ENCODE measurements at places on chromosomes 6 and 20. TPM values are rescaled to one million over a fixed set of nuclear protein-coding genes. Genes with fewer than 3 reads are reported as not detected.

- no peaks in the 10 kb centered on the region for H3K27me3 ChIP-seq
- H3K4me3 ChIP-seq: no peak overlapping the region
- peaks cover 16% of the 10 kb centered on the region for H3K36me3 ChIP-seq
- H3K4me1 ChIP-seq: no peaks in the 10 kb centered on the region
- DNase-seq: no peak
- no peak overlapping the region for H3K27ac ChIP-seq
These were observed 14.9 kb upstream of the BLOC1S5 start for GRCh38 chr6:8079126-8079525.

GRCh38 chr20:40945754-40946450 lies 82.7 kb upstream of the TOP1 start:
- H3K36me3 ChIP-seq: no peaks in the 10 kb centered on the region
- no peaks in the 10 kb centered on the region for H3K4me1 ChIP-seq
- H3K4me3 ChIP-seq: no peak overlapping the region
- DNase-seq: no peak
- H3K27ac ChIP-seq: no peak overlapping the region

DNA sequence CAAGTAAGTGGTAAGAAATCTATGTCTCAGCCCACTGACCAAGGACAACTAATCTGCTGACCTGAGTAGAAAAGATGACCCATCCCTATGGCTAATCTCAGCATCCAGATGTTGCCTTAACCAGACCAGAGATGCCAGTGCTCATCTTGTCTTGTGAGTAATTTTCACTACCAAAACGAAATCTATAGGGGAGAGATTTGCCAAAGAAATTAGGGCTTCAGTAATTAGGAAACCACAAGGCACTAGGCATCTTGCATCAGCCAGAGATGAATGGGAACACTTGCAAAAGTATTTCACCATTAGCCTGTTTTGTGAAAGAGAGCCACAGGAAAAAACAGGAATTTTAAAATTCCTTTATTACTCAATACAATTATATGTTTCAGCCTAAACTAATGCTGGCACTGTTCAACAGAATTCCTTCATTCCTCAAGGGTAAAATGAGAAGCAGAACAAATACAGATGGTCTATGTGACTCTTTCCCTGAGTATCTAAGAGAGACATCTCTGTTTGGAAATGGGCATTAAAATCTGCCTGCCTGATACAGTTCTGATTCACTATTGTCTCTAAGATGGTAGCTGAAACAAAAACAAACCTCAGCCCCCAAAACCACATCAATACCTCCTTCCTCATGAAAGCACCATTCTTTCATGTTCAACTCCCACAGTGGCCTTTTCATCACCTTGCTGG lies 87.8 kb downstream of the GMDS start:
- peak; percentile 4 for DNase-seq
- H3K27me3 ChIP-seq: no peaks in the 10 kb centered on the region
- H3K27ac ChIP-seq: no peak overlapping the region
- no peaks in the 10 kb centered on the region for H3K36me3 ChIP-seq
- no peak overlapping the region for H3K4me3 ChIP-seq
- H3K4me1 ChIP-seq: peaks cover 12% of the 10 kb centered on the region

DNA sequence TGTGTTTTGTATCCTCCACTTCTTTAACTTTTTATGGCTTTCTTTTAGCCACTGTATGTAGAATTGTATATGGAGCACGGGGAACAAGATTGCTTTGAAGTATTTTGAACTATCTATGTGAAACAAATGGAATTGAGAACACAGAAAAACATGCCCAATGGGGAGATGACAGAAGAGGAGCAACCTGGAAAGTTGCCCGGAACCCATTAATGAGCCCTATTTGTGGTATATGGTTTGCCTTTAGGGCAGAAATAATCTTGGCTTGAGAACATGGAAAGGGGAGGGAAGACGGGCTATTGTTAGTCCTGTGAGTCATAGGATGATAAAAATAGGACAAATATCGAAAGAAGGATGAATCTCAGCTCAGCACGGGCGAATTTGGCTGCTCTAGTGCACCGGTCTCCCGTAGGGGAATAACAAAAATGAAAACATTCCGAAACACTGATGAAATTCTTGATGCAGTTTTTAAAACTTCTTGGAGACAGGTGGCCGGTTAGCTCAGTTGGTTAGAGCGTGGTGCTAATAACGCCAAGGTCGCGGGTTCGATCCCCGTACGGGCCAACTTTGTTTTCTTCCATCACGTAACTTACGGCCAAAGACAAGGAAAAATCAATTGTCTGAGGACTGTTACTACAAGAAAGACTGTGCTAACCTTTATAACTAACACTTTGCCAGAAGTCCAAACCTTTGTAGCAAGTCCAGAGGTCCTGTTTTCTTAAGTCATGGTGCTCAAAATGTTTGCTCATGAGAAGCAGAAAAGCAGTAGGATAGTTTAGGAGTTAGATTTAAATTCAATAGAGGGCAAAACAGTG lies 15.7 kb downstream of the HMGN4 start:
- H3K4me1 ChIP-seq: peaks cover 20% of the 10 kb centered on the region
- peak; percentile 84 for DNase-seq
- H3K4me3 ChIP-seq: peak overlapping the region; percentile 96
- H3K36me3 ChIP-seq: no peaks in the 10 kb centered on the region
- H3K27ac ChIP-seq: peak overlapping the region; percentile 47
- H3K27me3 ChIP-seq: no peaks in the 10 kb centered on the region

GRCh38 chr20:41734506-41734945 lies 116.3 kb upstream of the CHD6 start:
- no peak for DNase-seq
- no peak overlapping the region for H3K27ac ChIP-seq
- H3K4me1 ChIP-seq: no peaks in the 10 kb centered on the region
- H3K4me3 ChIP-seq: no peak overlapping the region
- no peaks in the 10 kb centered on the region for H3K36me3 ChIP-seq

BPIFB2 gene
- not detected for total RNA-seq

GRCh38 chr6:126475449-126475848 lies 135.5 kb downstream of the CENPW start:
- DNase-seq: no peak
- H3K4me3 ChIP-seq: no peak overlapping the region
- no peaks in the 10 kb centered on the region for H3K4me1 ChIP-seq

PTGIS gene
- not detected for total RNA-seq

DNA sequence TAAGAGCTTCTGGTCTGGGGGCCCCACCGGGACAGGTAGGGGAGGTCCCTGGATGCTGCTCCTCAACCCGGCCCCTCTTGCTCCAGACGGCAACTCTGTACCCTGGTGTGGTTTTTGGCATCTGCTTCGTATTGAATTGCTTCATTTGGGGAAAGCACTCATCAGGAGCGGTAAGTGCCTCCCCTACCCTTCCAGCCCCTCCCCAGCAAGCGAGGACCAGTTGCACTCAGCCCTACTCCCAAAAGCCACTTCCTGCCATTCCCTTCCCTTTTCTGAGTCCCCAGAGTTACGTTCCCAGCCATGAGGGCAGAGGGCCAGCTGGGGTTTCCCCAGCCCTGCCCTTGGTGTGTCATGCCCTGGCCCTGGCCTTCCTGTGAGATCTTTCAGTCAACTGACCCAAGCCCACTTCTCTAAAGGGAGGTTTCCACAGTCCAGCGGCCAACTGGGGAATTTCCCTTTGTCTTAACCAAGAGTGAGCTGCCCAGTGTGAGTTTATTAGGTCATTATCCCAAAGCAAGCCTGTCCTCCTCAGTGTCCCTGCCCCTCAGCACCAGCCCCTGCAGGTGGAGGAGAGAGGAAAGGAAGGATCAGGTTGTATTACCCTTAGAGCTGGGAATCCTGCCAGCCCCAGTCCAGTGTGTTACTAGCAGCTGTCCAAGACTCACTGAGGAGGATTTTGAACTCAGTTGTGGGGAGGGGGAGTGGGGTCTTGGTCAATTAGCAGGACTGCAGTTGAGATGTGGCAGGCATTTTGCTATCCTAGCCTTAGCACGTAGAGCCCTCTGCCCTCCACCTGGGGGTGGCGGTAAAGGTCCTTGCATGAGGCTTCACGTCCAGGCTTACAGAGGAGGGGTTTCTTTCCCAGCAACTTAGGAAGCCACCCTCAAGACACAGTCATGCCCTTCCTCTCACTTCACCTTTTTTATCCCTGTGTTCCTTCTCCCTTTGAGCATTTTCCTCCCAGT lies 45.8 kb downstream of the TM9SF4 start:
- no peaks in the 10 kb centered on the region for H3K27me3 ChIP-seq
- H3K27ac ChIP-seq: no peak overlapping the region
- no peak for DNase-seq
- no peak overlapping the region for H3K4me3 ChIP-seq
- peaks cover 52% of the 10 kb centered on the region for H3K36me3 ChIP-seq

DNA sequence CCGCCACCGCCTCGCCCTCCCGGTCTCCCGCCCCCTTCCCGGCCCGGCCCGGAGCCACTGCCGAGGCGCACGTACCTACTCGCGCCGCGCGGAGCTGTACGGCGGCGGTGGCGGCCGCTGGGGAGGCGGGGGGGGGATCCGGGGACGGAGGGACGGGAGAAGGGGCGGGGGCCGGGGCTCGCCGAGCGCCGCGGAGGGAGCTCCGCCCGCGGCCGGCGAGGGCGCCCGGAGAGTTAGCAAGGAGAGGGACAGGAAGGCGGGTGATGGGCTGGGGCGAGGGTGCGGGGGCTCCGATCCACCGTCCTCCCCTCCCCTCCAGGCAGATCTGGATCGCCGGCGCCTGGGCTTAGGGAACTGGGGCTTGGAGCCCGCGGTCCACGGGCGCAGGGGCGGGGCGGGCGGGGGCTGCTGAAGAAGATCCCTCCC lies 548 bp upstream of the TMEM74B start:
- peaks cover 9% of the 10 kb centered on the region for H3K4me1 ChIP-seq
- no peak overlapping the region for H3K27ac ChIP-seq
- no peaks in the 10 kb centered on the region for H3K36me3 ChIP-seq
- DNase-seq: no peak
- no peak overlapping the region for H3K4me3 ChIP-seq

DNA sequence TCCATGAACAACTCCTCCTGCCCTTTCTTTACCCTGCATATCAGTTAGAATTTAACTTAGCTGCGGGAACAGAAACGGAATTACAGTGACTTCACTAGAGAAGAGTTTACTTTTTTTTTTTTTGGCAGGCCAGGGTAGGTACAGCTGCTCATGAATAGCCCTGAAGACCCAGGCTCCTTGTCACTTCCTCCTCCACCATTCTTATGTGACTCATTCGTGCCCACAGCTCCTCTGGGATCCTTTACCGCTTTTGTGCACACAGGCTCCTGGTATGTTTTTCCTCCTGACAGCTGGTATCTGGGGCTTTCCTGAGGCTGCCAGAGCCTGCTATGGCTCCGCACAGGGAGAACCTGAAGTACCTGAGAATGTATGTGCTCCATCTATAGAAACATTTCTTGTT lies 3.9 kb upstream of the KCNS1 start:
- no peak overlapping the region for H3K4me3 ChIP-seq
- no peaks in the 10 kb centered on the region for H3K4me1 ChIP-seq
- DNase-seq: no peak
- H3K36me3 ChIP-seq: no peaks in the 10 kb centered on the region
- no peak overlapping the region for H3K27ac ChIP-seq

GRCh38 chr6:170088582-170088955 lies 202.3 kb downstream of the DLL1 start:
- peaks cover 25% of the 10 kb centered on the region for H3K4me1 ChIP-seq
- H3K27ac ChIP-seq: peak overlapping the region; percentile 51
- peak overlapping the region; percentile 24 for H3K4me3 ChIP-seq
- H3K36me3 ChIP-seq: no peaks in the 10 kb centered on the region
- no peaks in the 10 kb centered on the region for H3K27me3 ChIP-seq
- no peak for DNase-seq

DEFB121 gene
- not detected for total RNA-seq

DNA sequence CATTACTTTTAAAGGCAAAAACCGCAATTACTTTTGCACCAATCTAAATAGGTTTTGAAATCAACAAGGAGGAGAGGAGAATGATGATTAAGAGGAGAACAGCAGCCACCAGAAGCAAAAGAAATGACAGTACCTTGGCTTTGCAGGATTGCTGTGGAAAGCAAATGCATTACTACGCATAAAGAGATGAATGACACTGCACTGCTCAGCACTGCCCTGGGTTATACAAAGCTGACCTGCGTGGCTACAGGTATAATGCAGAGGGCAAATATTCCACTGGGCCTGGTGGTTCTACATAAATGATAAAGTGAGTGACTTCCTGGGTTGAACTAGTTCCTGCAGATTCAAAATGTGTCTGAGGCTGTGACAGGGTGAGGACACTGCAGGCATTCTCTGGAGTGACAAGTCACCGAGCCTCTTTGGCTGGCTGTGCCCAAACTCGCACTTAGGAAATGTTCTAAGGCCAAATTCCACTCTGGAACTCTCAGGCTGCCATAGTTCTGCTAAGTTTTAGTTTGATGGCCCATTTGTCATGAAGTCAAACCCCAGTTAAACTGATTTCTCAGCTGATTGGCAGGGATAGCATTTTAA lies 78.6 kb downstream of the INSM1 start:
- H3K4me1 ChIP-seq: no peaks in the 10 kb centered on the region
- no peak for DNase-seq
- no peaks in the 10 kb centered on the region for H3K36me3 ChIP-seq
- no peak overlapping the region for H3K4me3 ChIP-seq
- H3K27ac ChIP-seq: no peak overlapping the region

STMND1 gene
- not detected for total RNA-seq

RAB44 gene
- total RNA-seq: 0.27 TPM

CDSN gene
- total RNA-seq: not detected

DNAH8 gene
- total RNA-seq: 0.05 TPM

DNA sequence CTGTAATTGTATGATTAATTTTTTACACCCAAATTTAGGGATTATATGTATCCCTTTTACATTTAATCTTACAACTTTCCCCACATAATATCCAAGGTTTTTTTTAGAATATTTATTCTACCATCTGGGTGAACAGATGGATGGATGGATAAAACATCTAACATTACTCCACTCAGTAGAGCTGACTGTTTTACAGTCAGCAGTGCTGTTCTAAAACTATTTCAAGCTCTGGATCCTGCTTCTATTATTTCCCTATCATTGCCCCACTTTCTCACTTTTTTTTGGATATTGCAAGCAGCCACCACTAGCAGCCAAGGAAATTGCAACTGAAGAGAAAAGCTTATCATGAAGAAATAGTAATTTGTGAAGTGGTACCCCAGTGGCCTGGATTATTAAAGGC lies 173.7 kb downstream of the ARHGAP18 start:
- no peaks in the 10 kb centered on the region for H3K36me3 ChIP-seq
- peaks cover 4% of the 10 kb centered on the region for H3K27me3 ChIP-seq
- H3K27ac ChIP-seq: no peak overlapping the region
- DNase-seq: no peak
- no peaks in the 10 kb centered on the region for H3K4me1 ChIP-seq

JAG1 gene
- 0.30 TPM for total RNA-seq

GRCh38 chr20:11544029-11544678 lies 373.5 kb upstream of the BTBD3 start:
- no peak overlapping the region for H3K27ac ChIP-seq
- H3K27me3 ChIP-seq: no peaks in the 10 kb centered on the region
- H3K36me3 ChIP-seq: no peaks in the 10 kb centered on the region
- DNase-seq: no peak

- no peaks in the 10 kb centered on the region for H3K4me1 ChIP-seq
- H3K4me3 ChIP-seq: no peak overlapping the region
- DNase-seq: no peak
- H3K27ac ChIP-seq: no peak overlapping the region
- no peaks in the 10 kb centered on the region for H3K36me3 ChIP-seq
- H3K27me3 ChIP-seq: no peaks in the 10 kb centered on the region
These were observed 378.5 kb upstream of the TSHZ2 start for GRCh38 chr20:52593654-52594053.

- no peak for DNase-seq
- H3K27ac ChIP-seq: no peak overlapping the region
- H3K4me1 ChIP-seq: no peaks in the 10 kb centered on the region
- no peaks in the 10 kb centered on the region for H3K36me3 ChIP-seq
These were observed 46.1 kb downstream of the PRDM1 start for GRCh38 chr6:106132153-106132698.

SLCO4A1 gene
- total RNA-seq: 7.4 TPM

- H3K4me3 ChIP-seq: no peak overlapping the region
- H3K36me3 ChIP-seq: no peaks in the 10 kb centered on the region
- peaks cover 2% of the 10 kb centered on the region for H3K27me3 ChIP-seq
- no peaks in the 10 kb centered on the region for H3K4me1 ChIP-seq
These were observed 53.3 kb downstream of the MYO6 start for GRCh38 chr6:75802366-75802765.
